ENCODE measurements at places on chromosomes 13 and 19. TPM values are rescaled to one million over a fixed set of nuclear protein-coding genes. Genes with fewer than 3 reads are reported as not detected.

DNA sequence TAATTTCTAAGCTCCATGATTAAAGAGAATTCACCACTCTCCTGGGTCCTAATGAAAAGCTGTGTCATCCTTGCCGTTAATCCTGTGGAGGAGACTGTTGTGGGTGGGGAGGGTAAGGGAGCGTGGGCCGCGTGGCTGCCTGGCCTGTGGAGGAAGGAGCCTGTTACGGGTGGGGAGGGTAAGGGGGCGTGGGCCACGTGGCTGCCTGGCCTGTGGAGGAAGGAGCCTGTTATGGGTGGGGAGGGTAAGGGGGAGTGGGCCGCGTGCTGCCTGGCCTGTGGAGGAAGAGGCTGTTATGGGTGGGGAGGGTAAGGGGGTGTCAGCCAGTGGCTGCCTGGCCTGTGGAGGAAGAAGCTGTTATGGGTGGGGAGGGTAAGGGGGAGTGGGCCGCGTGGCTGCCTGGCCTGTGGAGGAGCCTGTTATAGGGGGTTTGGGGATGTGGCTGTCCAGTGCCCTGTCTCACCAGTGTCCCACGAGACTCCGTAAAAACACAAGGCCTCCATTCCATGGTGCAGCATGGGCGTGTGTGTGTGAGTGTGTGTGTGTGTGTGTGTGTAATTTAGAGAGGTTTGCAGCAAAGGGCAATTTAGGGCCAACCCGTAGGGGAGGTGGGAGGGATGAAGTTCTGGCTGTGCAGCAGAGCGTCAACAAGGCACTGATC, 15.6 kb upstream of the DCUN1D2 start:
- no peaks in the 10 kb centered on the region for H3K4me1 ChIP-seq
- H3K4me3 ChIP-seq = no peak overlapping the region
- DNase-seq = no peak
- H3K36me3 ChIP-seq = peaks cover 16% of the 10 kb centered on the region
- H3K27ac ChIP-seq = no peak overlapping the region

DNA sequence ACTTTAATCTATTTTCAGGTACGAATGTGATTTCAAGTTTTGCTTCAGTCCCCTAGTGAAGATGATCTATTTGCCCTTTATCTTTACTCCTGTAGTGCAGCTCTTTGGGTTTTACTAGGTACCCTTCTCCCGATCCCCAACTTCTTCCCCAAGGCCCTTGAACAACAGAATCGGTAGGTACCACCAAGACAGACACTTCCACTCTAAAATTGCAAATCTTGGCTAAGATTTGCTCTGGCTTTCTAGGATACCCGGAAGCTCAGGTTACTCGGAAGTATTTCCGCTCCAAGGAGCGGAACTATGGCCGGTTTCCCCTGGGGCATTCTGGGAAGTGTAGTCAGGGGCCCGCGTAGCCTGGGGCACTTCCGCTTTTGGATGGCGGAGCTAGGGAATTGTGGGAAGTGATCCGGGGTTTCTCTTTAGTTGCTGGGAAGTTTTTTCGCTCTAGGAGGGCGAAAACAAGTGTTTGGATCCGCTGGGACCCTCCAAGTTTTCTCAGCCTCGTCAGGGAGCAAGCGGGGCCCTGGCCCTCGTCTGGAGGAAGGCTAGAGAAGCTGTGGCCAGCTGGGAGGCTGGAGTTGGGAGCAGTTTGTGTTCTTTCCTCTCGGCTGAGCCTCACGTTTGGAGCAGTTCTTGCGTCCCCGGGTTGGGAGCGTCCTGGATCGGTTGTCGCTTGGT, 5.1 kb upstream of the ZNF227 start:
- H3K27me3 ChIP-seq = no peaks in the 10 kb centered on the region
- H3K4me3 ChIP-seq = peak overlapping the region; percentile 63
- H3K36me3 ChIP-seq = no peaks in the 10 kb centered on the region
- H3K27ac ChIP-seq = peak overlapping the region; percentile 88

The GJA3 gene
- not detected for total RNA-seq

- H3K4me3 ChIP-seq = no peak overlapping the region
- no peaks in the 10 kb centered on the region for H3K36me3 ChIP-seq
- DNase-seq = no peak
- H3K27me3 ChIP-seq = no peaks in the 10 kb centered on the region
- no peaks in the 10 kb centered on the region for H3K4me1 ChIP-seq
Measured at GRCh38 chr19:28290963-28291657, 921.8 kb downstream of the UQCRFS1 start.

The MIR17HG gene
- total RNA-seq = 8.6 TPM

DNA sequence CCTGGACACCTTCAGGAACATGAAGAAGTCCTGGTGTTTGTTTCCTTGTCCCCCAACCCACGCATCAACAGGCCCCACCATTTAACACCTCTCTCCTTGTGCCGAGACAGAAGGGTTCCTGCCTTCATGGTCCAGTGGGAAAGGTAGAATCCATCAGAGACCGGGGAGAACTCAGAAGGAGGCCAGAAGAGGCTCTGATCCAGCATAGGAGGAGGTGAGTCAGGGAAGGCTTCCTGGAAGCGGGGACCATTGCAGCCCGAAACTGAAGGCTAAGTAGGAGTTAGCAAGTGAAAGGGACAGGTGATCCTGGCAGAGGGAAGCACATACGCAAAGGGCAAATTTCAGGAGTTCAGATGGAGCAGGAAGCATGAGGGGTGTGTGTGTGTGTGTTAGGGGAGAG, 484 bp downstream of the ICAM3 start:
- DNase-seq = no peak
- no peaks in the 10 kb centered on the region for H3K4me1 ChIP-seq
- no peaks in the 10 kb centered on the region for H3K36me3 ChIP-seq
- H3K27me3 ChIP-seq = no peaks in the 10 kb centered on the region

Measured in lung (tissue), 17 donors.